Testis (tissue), 5 donors: ENCODE measurements at places on chromosomes 16 and 17. TPM values are rescaled to one million over a fixed set of nuclear protein-coding genes. Genes with fewer than 3 reads are reported as not detected.

- H3K4me3 ChIP-seq, result no peak overlapping the region
- no peaks in the 10 kb centered on the region for H3K36me3 ChIP-seq
- no peak for DNase-seq
- H3K27ac ChIP-seq, result no peak overlapping the region
- no peaks in the 10 kb centered on the region for H3K27me3 ChIP-seq
These were observed 1.3 kb downstream of the CDH13 start for GRCh38 chr16:82628088-82628423.

DNA sequence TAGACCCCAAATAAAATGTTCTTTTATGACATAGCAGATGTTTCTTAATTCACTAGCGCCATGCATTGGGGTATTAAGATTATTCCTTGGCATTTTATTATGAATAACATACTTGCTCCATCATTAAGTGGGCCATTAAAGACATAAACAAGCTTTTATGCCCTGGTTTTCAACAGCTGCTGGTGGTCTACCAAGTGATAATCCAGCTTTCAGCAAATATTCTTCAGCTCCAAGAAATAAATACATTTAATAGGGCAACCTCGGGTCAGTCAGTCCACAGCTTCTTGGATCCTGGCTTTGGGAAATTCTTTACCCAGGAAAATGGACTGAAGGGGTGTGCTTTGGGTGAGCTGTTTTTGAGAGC is 217.3 kb upstream of the IRX3 start:
- H3K36me3 ChIP-seq, result no peaks in the 10 kb centered on the region
- H3K27me3 ChIP-seq, result no peaks in the 10 kb centered on the region
- H3K4me1 ChIP-seq, result peaks cover 12% of the 10 kb centered on the region
- no peak overlapping the region for H3K4me3 ChIP-seq

- no peaks in the 10 kb centered on the region for H3K27me3 ChIP-seq
- peaks cover 4% of the 10 kb centered on the region for H3K4me1 ChIP-seq
- H3K4me3 ChIP-seq, result no peak overlapping the region
- no peak overlapping the region for H3K27ac ChIP-seq
These were observed 37.1 kb upstream of the BCAS3 start for GRCh38 chr17:60640503-60640902.

GRCh38 chr17:48247038-48247437 is 139.5 kb downstream of the SNX11 start:
- no peaks in the 10 kb centered on the region for H3K36me3 ChIP-seq
- no peaks in the 10 kb centered on the region for H3K4me1 ChIP-seq
- no peak for DNase-seq
- H3K4me3 ChIP-seq, result no peak overlapping the region
- H3K27ac ChIP-seq, result no peak overlapping the region

GRCh38 chr17:77827039-77827438 is 131.5 kb upstream of the TNRC6C start:
- no peaks in the 10 kb centered on the region for H3K36me3 ChIP-seq
- no peak for DNase-seq
- H3K27me3 ChIP-seq, result no peaks in the 10 kb centered on the region
- no peak overlapping the region for H3K27ac ChIP-seq
- peaks cover 34% of the 10 kb centered on the region for H3K4me1 ChIP-seq

SDK2 gene
- 63.4 TPM for total RNA-seq

GRCh38 chr17:18159551-18160120 is 24.0 kb upstream of the ALKBH5 start:
- H3K4me3 ChIP-seq, result no peak overlapping the region
- H3K27me3 ChIP-seq, result no peaks in the 10 kb centered on the region
- no peaks in the 10 kb centered on the region for H3K36me3 ChIP-seq
- H3K4me1 ChIP-seq, result peaks cover 14% of the 10 kb centered on the region

- no peaks in the 10 kb centered on the region for H3K27me3 ChIP-seq
- DNase-seq, result peak; percentile 84
- H3K4me1 ChIP-seq, result peaks cover 10% of the 10 kb centered on the region
- no peaks in the 10 kb centered on the region for H3K36me3 ChIP-seq
These were observed 11.1 kb downstream of the SCN4A start for GRCh38 chr17:63961355-63962212.

FBXO39 gene
- 46.9 TPM for total RNA-seq

- no peaks in the 10 kb centered on the region for H3K27me3 ChIP-seq
- H3K4me3 ChIP-seq, result no peak overlapping the region
- peaks cover 2% of the 10 kb centered on the region for H3K4me1 ChIP-seq
- no peaks in the 10 kb centered on the region for H3K36me3 ChIP-seq
- no peak for DNase-seq
These were observed 4.2 kb downstream of the SOCS1 start for GRCh38 chr16:11251525-11252481.

MSL1 gene
- 161 TPM for total RNA-seq

- no peaks in the 10 kb centered on the region for H3K36me3 ChIP-seq
- H3K4me1 ChIP-seq, result no peaks in the 10 kb centered on the region
- no peak overlapping the region for H3K27ac ChIP-seq
- no peak overlapping the region for H3K4me3 ChIP-seq
These were observed 6.2 kb downstream of the RPS6KB1 start for GRCh38 chr17:59899099-59899498.

CBX8 gene
- total RNA-seq, result 22.4 TPM

EPX gene
- not detected for total RNA-seq

- H3K4me3 ChIP-seq, result no peak overlapping the region
- no peak for DNase-seq
- no peaks in the 10 kb centered on the region for H3K4me1 ChIP-seq
- H3K27ac ChIP-seq, result no peak overlapping the region
- no peaks in the 10 kb centered on the region for H3K27me3 ChIP-seq
- no peaks in the 10 kb centered on the region for H3K36me3 ChIP-seq
These were observed 10.7 kb downstream of the C16orf95 start for GRCh38 chr16:87306516-87306915.

- no peak overlapping the region for H3K4me3 ChIP-seq
- no peak for DNase-seq
- no peak overlapping the region for H3K27ac ChIP-seq
These were observed 69.2 kb downstream of the MAP2K4 start for GRCh38 chr17:12089809-12090384.

GRCh38 chr17:4972752-4973151 is 5.1 kb upstream of the SPAG7 start:
- peaks cover 10% of the 10 kb centered on the region for H3K4me1 ChIP-seq
- H3K36me3 ChIP-seq, result no peaks in the 10 kb centered on the region
- no peak overlapping the region for H3K4me3 ChIP-seq
- H3K27me3 ChIP-seq, result no peaks in the 10 kb centered on the region
- no peak overlapping the region for H3K27ac ChIP-seq
- DNase-seq, result no peak

MEIOB gene
- total RNA-seq, result 53.9 TPM

KCNJ18 gene
- 0.68 TPM for total RNA-seq

- no peaks in the 10 kb centered on the region for H3K36me3 ChIP-seq
- H3K27ac ChIP-seq, result no peak overlapping the region
- no peak overlapping the region for H3K4me3 ChIP-seq
- DNase-seq, result no peak
- no peaks in the 10 kb centered on the region for H3K27me3 ChIP-seq
- no peaks in the 10 kb centered on the region for H3K4me1 ChIP-seq
These were observed 12.7 kb downstream of the UNKL start for GRCh38 chr16:1401758-1402154.

FLCN gene
- total RNA-seq, result 159 TPM

- H3K4me1 ChIP-seq, result no peaks in the 10 kb centered on the region
- H3K4me3 ChIP-seq, result no peak overlapping the region
- no peaks in the 10 kb centered on the region for H3K27me3 ChIP-seq
These were observed 18.4 kb downstream of the SYT17 start for GRCh38 chr16:19186408-19186807.

SHISA9 gene
- 1.0 TPM for total RNA-seq

GRCh38 chr16:26710450-26710849 is 356.3 kb upstream of the C16orf82 start:
- no peak for DNase-seq
- no peak overlapping the region for H3K27ac ChIP-seq
- H3K4me3 ChIP-seq, result no peak overlapping the region
- no peaks in the 10 kb centered on the region for H3K4me1 ChIP-seq

DNA sequence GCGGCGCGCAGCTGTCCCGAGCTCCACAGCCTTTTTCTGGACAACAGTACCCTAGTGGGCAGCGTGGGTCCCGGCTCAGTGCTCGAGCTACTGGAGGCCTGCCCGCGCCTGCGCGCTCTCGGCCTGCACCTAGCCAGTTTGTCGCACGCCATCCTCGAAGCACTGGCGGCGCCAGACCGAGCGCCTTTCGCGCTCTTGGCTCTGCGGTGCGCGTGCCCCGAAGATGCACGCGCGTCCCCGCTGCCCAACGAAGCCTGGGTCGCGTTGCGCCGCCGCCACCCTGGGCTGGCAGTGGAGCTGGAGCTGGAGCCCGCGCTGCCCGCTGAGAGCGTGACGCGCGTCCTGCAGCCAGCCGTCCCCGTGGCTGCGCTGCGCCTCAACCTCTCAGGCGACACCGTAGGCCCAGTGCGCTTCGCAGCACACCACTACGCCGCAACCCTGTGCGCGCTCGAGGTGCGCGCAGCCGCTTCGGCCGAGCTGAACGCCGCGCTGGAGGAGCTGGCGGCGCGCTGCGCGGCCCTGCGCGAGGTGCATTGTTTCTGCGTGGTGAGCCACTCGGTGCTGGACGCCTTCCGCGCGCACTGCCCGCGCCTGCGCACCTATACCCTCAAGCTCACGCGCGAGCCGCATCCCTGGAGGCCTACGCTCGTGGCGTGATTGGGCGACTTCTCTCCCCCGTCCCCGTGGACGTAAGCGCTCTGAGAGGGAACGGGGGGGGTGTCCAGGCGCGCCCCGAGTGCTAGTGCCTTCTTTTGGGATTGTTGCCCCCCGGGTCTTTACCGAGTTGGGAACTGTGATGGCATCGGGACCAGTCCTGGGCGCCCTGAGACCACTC is 1.2 kb upstream of the HSF4 start:
- H3K27ac ChIP-seq, result peak overlapping the region; percentile 60
- no peaks in the 10 kb centered on the region for H3K27me3 ChIP-seq
- H3K4me1 ChIP-seq, result peaks cover 12% of the 10 kb centered on the region
- no peaks in the 10 kb centered on the region for H3K36me3 ChIP-seq
- DNase-seq, result peak; percentile 83

TBC1D3E gene
- not detected for total RNA-seq

TP53TG3B gene
- total RNA-seq, result 5.9 TPM

- H3K27ac ChIP-seq, result no peak overlapping the region
- peaks cover 14% of the 10 kb centered on the region for H3K4me1 ChIP-seq
- H3K4me3 ChIP-seq, result no peak overlapping the region
- DNase-seq, result no peak
- no peaks in the 10 kb centered on the region for H3K36me3 ChIP-seq
These were observed 132.0 kb downstream of the RBFOX3 start for GRCh38 chr17:79478841-79479240.

DNA sequence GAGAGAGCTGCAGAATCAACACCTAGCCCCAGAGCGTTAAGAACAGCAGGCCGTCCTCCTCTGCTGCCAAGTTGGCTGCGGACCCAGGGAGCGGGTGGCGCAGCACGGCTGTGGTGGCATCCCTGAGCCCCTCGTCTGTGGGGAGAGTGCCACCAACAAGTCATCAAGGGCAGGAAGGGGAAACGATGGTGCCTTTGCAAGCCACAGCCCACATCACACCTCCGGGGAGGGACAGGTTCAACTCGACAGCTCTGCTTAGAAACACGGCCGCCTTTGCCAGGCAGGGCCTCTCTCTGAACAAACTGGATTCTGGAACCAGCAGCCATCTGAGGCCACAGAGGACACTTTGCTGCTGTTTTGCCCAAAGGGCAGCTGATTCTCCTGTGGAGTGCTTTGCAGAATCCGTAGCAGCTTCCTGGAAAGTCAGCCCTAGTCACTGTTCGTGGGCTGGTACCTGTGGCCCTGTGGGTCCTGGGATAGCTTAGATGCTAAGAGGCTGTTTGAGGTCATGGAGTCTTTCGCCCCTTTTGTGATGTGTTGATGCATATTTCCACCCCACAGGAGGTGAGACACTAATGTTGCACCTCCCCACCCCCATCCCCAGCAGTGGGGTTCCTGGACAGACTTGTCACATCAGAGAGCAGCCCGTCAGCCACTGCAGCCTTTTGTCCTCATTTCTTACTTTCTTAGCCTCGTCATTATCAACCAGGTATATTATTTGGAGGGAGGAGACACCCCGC is 270.6 kb downstream of the CPPED1 start:
- no peak for DNase-seq
- no peaks in the 10 kb centered on the region for H3K36me3 ChIP-seq
- no peak overlapping the region for H3K27ac ChIP-seq
- no peaks in the 10 kb centered on the region for H3K4me1 ChIP-seq
- no peak overlapping the region for H3K4me3 ChIP-seq

DNA sequence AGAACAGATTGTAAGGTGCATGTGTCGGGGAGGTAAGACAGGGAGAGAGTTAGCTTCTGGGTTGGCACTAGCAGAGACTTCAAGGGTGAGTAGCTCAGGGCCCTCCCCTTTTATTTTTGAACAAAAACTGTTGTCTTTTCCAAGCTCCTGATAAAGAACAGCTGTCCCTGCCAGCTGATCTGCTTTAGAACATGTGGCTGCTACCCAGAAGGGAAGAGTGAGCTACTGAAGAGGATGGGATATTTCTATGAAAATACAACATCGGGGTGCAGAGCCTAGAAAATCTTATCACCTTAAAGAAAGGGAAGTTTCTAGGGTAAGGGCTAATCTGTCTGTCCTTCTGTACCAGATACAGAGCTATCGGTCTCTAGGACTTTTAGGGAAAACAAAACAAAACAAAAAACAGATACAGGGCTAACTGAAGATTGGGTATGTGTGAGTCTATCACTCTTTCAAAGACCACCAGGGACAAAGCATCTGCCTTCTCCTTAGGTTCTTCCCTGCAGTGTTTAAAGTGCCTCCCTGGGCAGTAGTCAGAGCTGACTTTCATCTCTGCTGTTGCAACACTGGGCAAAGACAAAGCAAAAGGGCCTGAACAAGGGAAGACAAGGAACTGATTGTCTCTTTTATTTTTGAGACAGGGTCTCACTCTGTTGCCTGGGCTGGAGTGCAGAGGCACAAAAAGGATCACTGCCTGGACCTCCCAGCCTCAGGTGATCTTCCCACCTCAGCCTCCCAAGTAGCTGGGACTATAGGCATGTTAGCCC is 5.0 kb upstream of the DHRS13 start:
- peaks cover 37% of the 10 kb centered on the region for H3K4me1 ChIP-seq
- no peaks in the 10 kb centered on the region for H3K36me3 ChIP-seq
- H3K27me3 ChIP-seq, result no peaks in the 10 kb centered on the region
- H3K4me3 ChIP-seq, result no peak overlapping the region
- DNase-seq, result peak; percentile 33

DNA sequence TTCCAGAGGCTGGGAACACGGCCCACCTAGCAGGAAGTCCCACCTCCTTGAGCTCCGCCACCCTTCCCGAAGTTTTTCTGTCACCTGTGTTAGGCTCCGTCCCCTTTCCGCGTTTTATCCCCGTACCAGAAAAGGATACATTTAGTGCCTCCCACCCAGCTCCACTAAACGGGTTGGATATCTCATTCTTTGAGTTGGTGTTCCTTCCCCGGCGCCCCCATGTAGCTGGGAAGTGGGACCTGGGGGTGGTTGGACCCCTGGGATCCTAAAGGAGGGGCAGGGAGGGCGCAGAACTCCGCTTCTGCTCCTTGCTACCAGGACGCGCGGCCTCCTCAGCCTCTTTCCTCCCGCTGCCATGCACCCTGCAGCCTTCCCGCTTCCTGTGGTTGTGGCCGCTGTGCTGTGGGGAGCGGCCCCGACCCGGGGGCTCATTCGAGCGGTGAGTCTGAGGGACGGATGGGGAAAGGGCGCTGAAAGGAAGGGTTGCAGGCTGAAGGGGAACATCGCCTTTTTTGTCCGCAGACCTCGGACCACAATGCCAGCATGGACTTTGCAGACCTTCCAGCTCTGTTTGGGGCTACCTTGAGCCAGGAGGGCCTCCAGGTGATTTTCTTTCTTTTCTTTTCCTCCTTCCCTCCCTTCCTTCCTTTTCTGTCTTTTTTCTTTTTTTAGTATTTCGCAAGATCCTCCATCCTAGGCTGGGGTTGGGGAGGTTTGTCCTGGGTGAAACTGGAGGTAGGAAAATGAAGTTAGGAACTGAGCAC is 669 bp downstream of the RNF167 start:
- H3K36me3 ChIP-seq, result no peaks in the 10 kb centered on the region
- peak overlapping the region; percentile 97 for H3K27ac ChIP-seq
- no peaks in the 10 kb centered on the region for H3K27me3 ChIP-seq
